Hematopoietic multipotent progenitor cell (in vitro differentiated cells): ENCODE measurements at places on chromosomes 16 and 17.

DNA sequence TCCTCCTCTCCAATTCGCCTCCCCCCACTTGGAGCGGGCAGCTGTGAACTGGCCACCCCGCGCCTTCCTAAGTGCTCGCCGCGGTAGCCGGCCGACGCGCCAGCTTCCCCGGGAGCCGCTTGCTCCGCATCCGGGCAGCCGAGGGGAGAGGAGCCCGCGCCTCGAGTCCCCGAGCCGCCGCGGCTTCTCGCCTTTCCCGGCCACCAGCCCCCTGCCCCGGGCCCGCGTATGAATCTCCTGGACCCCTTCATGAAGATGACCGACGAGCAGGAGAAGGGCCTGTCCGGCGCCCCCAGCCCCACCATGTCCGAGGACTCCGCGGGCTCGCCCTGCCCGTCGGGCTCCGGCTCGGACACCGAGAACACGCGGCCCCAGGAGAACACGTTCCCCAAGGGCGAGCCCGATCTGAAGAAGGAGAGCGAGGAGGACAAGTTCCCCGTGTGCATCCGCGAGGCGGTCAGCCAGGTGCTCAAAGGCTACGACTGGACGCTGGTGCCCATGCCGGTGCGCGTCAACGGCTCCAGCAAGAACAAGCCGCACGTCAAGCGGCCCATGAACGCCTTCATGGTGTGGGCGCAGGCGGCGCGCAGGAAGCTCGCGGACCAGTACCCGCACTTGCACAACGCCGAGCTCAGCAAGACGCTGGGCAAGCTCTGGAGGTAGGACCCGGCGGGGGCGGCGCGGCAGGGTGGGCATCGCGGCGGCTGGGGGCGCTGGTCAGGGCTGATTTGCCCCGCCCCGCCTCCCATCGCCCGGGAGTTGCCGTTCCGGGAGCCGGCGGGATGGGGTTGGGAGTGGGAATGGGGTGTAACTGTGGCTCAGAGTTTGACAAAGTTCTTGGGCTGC, 567 bp downstream of the SOX9 start:
- DNase-seq: no peak

GRCh38 chr17:56914581-56915273, 878 bp upstream of the TRIM25 start:
- DNase-seq: no peak

DNA sequence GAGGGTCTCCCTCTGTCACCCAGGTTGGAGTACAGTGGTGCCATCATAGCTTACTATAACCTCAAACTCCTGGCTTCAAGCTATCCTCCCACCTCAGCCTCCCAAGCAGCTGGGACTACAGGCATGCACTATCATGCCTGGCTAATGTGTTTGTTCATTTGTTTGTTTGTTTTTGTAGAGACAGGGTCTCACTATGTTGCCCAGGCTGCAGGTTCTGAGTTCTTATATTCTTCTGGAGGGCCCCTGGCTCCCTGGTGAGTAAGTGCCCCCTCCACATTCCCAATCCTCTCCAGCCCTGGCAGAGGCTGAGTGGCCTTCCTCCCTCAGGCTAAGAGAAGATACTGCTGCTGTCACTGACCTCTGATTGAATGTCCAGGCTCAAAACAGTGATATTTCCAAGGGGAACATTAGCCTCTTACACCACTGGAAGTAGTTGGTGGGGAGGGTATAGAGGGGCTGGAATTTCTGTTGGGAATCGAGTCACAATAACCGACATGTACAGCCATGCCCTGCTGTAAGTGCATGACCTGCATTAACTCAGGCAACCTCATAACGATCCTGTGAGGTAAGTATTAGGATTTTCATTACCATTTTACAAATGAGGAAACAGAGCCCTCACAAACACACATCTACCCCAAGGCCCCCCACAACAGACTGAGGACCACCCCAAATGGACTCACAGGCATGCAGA, 2.7 kb upstream of the ETV4 start:
- no peak for DNase-seq

GRCh38 chr17:18224387-18225120, 881 bp upstream of the LLGL1 start:
- DNase-seq: no peak

- DNase-seq: no peak
Measured at GRCh38 chr17:30954046-30954830, 16.6 kb upstream of the RNF135 start.

- DNase-seq: no peak
Measured at GRCh38 chr17:47251421-47251940, 2.1 kb upstream of the ITGB3 start.

- DNase-seq: peak; percentile 9
Measured at GRCh38 chr16:56728980-56729734, 772 bp upstream of the NUP93 start.

DNA sequence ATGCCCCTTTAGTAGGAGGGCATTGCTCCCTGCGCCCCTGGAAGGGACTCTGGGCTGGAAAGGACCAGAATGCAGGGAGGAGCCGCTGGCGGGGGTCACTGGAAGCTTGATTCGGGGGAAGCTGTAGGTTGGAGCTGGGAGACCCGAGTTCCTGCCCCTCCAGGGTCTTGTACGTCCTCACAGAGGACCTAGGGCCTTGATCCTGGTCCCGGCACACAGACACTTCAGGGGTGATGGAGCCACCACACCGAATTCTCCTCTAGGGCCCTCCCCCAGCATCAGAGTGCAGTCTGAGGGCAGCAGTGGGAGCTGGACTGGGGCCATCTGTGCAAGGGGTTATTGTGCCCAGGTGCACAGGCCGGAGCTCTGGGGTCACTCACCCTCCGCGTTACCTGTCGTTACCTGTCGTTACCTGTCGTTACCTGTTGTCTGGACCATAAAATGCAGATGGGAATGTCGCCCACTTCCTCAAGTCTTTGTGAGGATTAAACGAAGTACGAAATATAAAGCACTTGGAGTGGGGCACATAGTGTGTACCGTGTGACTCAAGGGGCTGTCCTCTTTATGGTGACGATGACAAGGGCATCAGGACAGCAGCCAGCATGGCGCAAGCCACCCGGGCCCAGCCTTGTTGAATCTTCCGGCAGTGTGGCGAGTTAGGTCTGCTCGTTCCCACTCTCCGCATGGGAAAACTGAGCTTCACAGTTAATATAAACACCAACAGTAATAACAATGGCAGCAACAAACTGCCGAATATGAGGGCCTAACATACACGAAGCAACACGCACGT, 48.6 kb downstream of the CMIP start:
- no peak for DNase-seq

- DNase-seq: no peak
Measured at GRCh38 chr17:39196808-39197291, 619 bp downstream of the CACNB1 start.

- DNase-seq: no peak
Measured at GRCh38 chr17:42429726-42430447, 6.8 kb upstream of the CAVIN1 start.

DNA sequence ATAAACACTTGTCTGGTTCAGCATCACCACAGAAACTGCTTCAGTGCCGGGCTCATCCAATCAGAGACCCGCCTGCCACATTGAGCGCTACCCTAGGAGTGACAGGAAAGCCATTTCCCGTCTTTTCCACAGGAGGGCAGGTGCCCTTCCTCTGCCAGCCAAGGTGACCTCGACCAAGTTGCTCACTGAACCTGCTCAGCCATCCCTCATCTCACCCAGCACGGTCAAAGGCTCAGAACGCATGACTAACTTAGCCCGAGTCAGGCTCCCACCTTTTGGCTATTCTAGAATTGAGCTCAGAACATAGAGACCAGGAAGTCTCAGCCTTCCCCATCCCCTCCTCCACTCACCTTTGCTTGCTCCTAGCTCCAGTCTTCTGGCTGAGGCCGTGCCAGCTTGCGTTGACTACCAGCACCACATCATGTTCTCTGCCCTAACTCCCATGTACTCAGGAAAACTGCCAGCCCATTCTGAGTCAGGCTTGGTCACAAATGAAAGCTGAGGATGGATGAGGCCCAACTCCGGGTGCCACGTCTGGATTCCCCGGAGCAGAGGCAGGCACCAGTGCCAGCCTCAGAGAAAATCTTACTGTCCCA, 15.6 kb downstream of the MRPS23 start:
- DNase-seq: no peak

DNA sequence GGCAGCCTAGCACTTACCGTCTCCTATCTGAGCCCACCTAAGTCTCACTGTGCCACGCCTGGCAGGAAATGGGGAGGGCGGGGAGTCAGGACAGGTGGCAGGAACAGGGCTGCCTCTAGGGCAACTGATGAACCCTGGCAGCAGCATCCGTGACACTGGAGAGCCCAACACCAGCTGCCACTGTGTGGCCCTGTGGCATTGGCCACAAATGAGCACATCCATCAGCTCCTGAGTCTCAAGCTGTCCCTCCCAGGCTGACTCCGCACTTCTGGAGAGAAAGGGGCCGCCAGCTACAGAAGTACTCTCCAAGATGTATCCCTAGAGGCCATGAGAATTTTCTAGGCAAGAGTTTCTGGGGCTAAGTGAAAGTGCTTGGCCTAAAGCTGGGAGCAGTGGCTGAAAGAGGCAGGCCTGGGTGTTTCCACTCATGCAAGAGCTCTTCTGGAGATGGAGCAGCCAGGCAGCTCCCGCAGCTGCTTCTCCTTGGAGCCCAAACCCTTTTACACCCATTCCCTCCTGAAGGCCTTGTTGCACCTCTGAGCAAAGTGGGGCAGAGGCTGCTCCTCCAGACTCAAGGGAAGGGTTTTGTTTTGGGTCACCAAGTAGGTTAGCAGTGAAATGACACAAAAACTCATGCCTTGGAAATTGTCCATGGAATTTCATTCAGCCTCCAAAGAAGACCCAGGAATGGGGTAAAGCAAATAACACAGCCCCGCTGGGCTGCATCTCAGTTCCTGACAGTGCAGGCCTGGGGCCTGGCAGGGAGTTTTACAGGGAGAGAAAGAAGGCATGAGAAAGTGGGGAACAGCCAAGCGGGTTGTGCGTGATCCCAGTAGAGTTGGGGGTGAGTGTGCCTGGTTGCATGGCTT, 25.8 kb downstream of the PEMT start:
- no peak for DNase-seq

- no peak for DNase-seq
Measured at GRCh38 chr16:10622036-10622921, 41.9 kb upstream of the EMP2 start.

GRCh38 chr17:77959926-77960521, 1.5 kb downstream of the TNRC6C start:
- DNase-seq: no peak

DNA sequence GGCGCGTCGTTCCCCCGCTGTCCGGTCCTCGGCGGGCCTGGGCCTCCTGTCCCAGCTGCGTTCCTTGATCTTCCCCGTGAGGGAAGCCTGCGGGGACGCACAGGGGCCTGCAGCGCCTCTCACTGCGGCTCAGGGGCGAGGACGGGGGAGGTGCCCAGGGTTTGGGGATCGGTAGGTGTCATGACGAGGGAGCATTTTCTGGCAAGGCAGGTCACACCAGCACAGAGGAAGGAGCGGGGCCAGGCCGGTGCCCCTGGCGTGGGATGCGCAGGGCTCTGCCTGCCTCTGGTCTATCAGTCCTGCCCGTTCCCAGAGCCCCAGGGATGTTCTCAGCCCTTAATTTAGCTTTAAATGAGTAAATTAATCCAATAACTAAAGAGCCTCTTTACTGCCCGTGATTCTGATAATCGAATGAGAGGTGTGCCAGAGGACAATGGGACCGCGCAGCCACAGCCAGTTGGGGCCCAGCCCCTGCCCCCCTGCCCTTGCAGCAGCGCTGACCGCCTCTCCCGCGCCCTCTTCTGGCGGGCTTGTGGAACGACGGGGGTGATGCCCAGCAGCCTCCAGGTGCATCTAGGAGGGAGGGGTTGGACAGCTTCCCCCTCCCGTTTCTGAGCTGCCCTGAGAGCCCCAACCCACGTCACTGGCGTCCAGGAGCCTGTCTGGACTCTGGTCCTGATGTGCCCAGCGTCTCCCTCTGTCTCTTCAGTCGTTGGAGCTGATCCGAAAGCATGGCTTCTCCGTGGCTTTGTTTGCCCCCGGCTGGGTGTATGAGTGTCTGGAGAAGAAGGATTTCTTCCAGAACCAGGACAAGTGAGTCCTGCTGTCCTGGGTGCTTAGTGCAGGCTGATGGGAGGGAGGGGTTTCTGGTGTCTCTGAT, 7.9 kb downstream of the ENGASE start:
- peak; percentile 36 for DNase-seq

DNA sequence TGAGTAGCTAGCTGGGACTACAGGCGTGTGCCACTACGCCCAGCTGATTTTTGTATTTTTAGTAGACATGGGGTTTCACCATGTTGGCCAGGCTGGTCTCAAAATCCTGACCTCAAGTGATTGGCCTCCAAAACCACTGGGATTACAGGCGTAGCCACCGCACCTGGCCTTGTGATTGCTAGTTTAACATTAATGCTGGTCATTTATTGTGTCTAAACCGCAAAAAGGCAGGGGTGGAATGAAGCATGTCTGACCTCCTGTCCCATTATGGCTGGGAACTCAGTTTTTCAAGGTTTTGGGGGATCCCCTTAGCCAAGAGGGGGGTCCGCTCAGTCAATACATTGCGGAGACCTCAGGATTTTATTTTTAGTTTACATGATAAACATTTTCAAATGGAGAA, 10.7 kb upstream of the CNGB1 start:
- DNase-seq: no peak

DNA sequence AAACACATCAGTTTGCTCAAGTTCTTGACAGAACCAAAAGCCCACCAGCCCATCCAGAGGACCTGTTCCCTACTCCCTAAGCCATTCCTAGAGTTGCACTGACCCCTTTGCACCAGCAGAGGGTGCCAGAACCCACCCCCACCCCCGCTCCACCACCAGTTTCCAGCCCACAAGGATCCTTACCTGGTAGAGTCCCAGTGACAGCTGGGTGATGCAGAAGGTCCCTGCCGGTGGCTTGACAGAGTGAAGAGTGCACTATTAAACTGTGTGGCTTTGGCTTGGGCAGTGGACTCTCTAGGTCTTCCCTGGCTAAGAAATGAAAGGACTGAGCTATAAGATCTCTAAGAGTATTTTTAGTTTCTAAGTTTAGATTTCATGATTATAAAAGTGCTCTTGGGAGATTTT, 73.3 kb upstream of the MTMR4 start:
- peak; percentile 51 for DNase-seq

DNA sequence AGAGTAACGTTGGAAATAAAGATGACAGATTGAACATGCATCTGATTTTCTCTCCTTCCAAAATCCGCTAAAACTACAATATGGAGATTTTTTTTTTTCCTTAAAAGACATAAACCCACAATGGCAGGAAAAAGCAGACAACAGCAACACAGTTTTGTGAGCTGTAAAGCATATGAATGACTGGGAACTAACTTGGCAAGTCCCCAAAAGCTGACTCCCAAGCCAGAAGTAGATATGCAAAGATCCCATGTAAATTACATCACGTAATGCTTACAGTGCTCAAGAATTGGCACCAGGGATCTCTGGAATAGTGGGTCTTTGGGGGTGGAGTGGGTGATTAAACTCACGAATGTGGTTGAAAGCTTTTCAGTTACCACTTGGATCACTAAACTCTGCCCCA, 106.6 kb downstream of the ELAC2 start:
- DNase-seq: no peak

- DNase-seq: peak; percentile 78
Measured at GRCh38 chr16:61887903-61888302, 148.3 kb downstream of the CDH8 start.

GRCh38 chr17:72363089-72363610, 242.3 kb downstream of the SOX9 start:
- no peak for DNase-seq
